ENCODE measurements at places on chromosomes 5 and 9.

- DNase-seq = no peak
These were observed 214.9 kb upstream of the WWC1 start for GRCh38 chr5:168076561-168076991.

- DNase-seq = no peak
These were observed 307.0 kb downstream of the ARRDC3 start for GRCh38 chr5:91076138-91076537.

DNA sequence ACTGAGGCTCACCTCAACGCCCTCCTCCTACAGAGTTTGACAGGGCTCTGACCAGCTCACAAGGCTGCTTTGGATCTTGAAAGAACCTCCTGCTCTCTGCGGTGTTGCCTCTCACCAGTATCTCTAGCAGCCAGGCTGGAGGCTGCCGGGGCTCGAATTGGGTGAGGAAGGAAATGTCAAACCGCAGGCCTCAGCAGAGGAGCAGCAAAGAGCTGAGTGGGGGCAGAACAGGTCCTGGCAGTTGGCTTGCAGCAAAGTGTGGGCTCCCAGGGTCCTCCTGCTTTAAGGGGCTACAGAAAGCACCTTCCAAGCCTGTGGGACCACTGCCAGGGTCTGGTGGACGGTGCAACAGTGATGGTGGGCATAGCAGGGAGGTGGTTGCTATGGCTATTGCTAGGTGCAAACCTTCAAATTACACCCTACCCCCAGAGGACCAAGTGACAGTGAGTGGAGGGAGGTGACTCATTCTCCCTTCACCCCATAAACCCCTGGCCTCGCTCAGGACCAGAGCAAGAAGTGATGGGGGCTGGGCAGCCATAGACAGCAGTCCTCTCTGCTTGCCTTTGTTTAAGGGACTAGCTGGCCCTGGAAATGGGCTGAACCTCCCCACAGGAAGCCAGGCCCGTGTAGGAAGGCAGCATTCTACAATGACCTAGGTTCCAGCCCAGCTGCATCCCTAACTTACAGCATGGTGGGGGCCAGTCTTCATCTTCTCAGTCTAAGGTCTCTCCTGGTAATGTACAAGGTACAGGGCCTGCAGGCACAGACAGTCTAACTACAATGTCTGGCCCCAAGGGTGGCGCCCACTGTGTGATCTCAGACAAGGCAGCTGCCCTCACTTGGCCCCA is 18.7 kb downstream of the LCP2 start:
- no peak for DNase-seq

- no peak for DNase-seq
These were observed at the start of gene WNT8A for GRCh38 chr5:138083702-138084101. WNT8A (plus strand) TSS chr5:138084033; CDS start chr5:138084128, 95 bp downstream.

- no peak for DNase-seq
These were observed 58.3 kb upstream of the NOTCH1 start for GRCh38 chr9:136603901-136604814.

GRCh38 chr9:18396102-18396728 is 77.7 kb upstream of the ADAMTSL1 start:
- no peak for DNase-seq

- DNase-seq = no peak
These were observed 48.9 kb downstream of the PDE6A start for GRCh38 chr5:149895416-149896345.

- no peak for DNase-seq
These were observed 937 bp upstream of the SLC26A2 start for GRCh38 chr5:149959406-149960236.

- no peak for DNase-seq
These were observed 39.0 kb downstream of the FAM78A start for GRCh38 chr9:131237291-131237690.

- DNase-seq = no peak
These were observed 338.1 kb upstream of the ATP10B start for GRCh38 chr5:161190086-161190485.
